Umbilical cord (tissue), 2 donors: ENCODE measurements at places on chromosomes 16 and 17. TPM values are rescaled to one million over a fixed set of nuclear protein-coding genes. Genes with fewer than 3 reads are reported as not detected.

The PDPR gene
- 10.8 TPM for total RNA-seq

The TSPOAP1 gene
- total RNA-seq, result 18.1 TPM

The CCL1 gene
- total RNA-seq, result not detected

The TMEM88 gene
- 1.7 TPM for total RNA-seq

The VMO1 gene
- not detected for total RNA-seq

The TBC1D3C gene
- total RNA-seq, result 8.7 TPM

The SGSM2 gene
- 33.5 TPM for total RNA-seq

The B3GNT9 gene
- total RNA-seq, result 37.3 TPM

The CCL7 gene
- total RNA-seq, result 2.6 TPM

DNA sequence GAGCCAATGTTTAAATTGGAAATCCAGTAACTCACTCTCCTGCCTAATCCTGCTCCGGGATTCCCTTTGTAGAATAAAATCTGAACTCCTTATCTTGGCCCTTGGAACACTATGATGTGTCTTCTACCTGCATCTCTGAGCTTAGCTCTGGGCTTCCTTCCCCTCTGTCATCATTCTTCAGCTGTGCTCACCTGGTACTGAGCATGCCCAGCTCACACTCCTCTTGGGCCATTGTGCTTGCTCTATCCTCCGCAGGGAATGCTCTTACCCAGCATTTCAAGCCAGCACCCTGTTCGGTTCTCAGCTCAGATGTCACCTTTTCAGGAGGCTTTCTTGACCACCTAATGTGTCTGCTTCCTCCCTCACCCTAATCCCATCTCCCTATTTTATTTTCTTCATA, 112.7 kb downstream of the ARHGAP44 start:
- no peak for DNase-seq

- DNase-seq, result peak; percentile 77
Measured at GRCh38 chr17:2214047-2214928, 89.3 kb downstream of the SMG6 start.

GRCh38 chr17:1539811-1540210, 22.8 kb downstream of the PITPNA start:
- no peak for DNase-seq

DNA sequence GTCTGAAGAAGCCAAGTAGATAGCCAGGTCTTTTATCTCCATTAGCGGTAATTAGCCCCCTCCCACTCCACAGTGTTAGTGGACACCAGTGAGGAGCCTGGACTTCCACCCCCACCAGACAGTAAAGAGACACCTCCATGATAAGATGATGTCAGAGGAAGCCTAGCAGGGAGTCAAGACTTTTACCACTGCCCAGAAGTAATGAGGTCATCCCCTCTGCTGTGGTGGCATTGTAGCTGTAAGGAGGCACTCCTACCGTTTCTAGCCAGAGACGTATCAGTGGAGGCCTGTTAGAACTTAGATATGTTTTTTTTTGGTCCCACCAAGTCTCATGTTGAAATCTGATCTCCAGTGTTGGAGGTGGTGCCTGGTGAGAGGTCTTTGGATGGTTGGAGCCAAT, 38.1 kb downstream of the PIK3R5 start:
- DNase-seq, result no peak

- DNase-seq, result no peak
Measured at GRCh38 chr16:66706506-66706880, 9.9 kb upstream of the CMTM4 start.

- no peak for DNase-seq
Measured at GRCh38 chr17:49873466-49873865, 25.6 kb upstream of the TAC4 start.

DNA sequence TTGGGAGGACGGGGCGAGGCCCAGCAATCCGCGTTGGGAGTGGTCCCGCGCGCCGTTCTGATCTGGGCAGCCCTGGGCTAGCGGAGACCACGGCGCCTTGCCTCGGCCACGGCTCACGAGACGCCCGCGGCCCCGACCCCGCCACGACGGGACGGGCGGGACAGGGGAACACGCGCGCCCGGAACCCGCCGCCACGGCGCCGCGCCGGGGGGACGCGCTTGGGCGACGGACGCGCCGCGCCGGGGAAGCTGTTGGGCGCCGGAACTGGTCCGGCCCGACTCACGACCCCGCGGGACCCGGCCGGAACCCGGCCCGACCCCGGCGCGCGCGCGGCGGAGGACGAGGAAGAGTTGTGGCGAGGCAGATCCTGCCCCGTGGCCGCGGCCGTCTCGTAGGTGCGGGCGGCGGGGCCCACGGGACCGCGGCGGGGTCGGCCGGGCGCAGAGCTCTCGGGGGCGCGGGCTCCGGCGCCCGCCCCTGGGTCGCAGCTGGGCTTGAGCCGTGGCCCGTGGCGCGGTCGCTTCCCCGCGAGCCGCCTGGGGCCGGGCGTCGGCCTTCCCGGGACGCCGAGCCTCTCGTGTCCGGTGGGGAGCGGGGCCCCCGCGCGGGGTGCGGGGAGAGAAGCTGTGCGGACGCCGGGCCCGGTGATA, at the start of gene ACSF3:
TSS of gene ACSF3 (plus strand) at position 251 of the 650 bp plus-strand sequence. CDS start 6,830 bp downstream, outside the sequence.
- DNase-seq, result peak; percentile 45

DNA sequence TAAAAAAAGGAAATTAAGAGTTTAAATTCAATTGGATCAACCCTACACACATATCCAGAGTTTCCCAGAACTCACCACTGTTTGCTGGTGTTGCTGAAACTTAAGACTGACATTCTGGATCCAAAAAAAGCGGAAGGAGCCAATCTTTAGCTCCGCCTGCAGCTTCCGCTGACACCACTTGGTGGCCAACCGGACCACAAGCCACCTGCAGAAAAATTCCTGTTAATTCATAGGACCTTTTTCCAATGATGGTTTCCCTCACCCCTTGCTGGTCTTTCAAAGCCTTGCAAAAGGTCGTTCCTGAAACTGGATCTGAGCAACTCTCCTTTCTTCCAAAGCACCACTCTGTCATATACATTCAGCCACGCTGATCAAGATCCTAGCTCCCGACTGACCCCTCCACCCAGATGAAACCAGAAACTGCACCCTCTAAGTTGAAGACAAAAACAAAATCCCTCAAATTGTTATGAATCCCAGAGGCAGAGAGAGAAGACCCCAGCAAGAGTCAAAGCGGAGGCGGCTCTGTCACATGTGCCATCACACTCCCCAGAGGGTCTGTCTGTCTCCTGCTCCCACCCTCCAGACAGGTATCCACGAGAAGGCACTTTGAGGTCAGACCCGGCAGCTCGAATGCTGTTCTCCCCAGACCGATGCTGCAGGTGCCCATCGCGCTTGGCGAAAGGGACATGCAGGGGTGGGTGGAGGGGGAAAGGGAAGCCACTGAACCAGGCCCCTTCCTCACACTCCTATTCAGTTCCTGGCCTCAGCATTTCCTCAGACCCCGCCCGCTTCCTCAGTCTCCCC, 773 bp downstream of the BLTP2 start:
- DNase-seq, result peak; percentile 24

DNA sequence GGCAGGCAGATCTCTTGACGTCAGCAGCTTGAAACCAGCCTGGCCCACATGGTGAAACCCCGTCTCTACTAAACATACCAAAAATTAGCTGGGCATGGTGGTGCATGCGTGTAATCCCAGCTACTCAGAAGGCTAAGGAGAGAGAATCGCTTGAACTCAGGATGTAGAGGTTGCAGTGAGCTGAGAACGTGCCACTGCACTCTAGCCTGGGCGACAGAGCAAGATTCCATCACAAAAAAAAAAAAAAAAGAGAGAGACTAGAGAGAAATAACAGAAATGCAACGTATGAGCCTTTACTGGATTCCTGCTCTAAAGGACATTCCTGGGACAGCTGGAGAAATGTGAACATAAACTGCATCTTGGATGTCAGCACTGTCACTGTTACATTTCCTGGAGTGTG, 10.8 kb downstream of the IFT140 start:
- no peak for DNase-seq

GRCh38 chr16:17149904-17150483, 320.8 kb downstream of the XYLT1 start:
- DNase-seq, result no peak

DNA sequence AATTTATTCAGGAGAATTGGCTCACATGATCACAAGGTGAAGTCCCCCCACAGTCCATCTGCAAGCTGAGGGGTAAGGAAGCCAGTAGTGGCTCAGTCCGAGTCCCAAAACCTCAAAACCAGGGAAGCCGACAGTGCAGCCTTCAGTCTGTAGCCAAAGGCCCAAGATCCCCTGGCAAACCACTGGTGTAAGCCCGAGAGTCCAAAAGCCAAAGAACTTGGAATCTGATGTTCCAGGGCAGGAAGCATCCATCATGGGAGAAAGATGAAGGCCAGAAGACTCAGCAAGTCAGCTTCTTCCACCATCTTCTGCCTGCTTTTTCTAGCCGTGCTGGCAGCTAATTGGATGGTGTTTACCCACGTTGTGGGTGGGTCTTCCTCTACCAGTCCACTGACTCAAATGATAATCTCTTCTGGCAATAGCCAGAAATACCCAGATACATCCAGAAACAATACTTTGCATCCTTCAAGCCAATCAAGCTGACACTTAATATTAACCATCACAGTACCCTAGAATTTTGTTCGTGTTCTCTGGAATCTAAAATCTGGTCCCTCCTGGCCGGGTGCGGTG, 40.4 kb downstream of the TMEM114 start:
- DNase-seq, result no peak

- no peak for DNase-seq
Measured at GRCh38 chr16:74625500-74626350, 18.8 kb upstream of the GLG1 start.
